GM04504 (cell line): ENCODE measurements at places on chromosomes 11 and 22.

DNA sequence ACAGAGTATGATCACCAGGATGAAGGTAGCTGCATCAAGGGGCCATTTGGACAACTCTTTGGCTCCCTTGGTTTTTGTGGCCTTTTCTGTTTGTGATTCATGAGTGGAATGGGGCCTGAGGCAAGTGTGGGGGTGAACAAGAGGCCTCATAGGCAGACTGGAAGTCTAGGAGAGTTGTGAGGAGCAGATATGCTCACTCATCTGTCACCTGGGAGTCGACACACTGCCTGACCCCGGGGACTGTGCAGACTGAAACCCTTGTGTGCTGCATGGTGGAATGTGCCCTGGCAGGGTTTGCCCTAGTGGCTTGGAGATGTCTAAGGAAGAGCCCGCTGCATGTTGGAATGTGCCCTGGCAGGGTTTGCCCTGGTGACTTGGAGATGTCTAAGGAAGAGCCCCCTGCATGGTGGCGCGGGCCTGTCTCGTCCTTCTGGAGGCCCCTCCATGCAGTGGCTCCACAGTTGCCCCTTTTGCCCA is 60.0 kb downstream of the MED15 start:
- DNase-seq: peak; percentile 59

GRCh38 chr11:36240801-36241200 is 48.4 kb downstream of the COMMD9 start:
- no peak for DNase-seq

DNA sequence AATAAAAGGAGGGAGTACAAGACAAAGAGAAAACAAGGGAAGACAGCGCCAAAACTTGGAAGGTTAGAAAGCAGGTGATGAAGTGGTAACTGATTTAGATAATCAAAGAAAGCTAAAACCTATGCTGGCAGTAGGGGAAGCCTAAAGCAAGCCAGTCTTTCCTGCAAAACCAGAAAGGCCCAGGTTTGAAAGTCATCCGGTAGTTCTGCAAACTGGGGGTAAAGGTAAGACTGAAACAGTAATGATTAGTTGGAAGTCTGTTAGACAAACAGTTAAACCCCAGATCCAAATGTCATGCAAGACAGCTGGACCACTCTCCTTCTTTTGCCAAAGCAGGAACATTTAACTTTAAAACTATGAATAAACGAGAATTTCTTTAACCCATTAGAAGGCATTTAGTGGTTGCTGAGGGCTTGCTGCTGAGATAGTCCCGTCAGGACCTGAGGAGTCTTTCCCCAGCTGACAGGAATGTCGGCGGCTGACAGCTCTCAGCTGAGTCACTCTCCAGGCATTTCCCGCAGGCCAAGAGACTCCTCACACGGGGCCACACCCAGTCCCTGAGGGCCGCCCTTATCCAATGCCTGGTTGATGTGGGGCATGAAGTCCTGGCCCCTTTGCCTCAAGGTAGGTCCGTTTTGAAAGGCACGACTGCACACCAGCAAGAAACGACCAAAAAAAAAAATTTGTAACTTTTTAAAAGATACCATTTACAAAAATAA is 36.3 kb upstream of the CFAP300 start:
- peak; percentile 69 for DNase-seq

DNA sequence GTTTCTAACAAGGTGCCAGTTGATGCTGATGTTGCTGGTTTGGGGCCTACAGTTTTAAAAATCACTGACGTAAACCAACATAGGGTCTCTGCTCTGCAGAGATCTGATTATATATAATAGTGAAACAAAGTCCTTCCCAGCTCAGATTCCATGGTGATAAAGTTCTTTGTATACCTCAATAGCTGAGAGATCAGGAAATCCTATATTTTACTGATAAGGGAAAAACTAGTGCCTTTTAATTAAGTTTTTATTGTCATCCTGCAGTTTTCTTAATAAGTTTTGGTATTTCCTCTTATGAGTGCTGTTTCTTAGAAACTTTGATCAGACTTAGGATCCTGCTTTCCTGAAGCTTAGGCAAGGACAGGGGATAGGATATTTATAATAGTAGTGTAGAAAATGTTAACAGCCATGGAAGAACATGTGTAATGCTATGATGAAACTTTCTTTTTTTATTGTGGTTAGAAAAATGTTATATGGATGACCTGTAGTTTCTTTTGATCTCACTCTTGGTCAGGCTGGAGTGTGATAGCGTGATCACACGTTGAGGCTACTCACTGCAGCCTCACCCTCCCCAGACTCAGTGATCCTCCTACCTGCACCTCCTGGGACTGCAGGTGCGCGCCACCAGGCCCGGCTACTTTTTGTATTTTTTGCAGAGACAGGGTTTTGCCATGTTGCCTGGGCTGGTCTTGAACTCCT is 14.1 kb downstream of the CAPRIN1 start:
- DNase-seq: no peak

DNA sequence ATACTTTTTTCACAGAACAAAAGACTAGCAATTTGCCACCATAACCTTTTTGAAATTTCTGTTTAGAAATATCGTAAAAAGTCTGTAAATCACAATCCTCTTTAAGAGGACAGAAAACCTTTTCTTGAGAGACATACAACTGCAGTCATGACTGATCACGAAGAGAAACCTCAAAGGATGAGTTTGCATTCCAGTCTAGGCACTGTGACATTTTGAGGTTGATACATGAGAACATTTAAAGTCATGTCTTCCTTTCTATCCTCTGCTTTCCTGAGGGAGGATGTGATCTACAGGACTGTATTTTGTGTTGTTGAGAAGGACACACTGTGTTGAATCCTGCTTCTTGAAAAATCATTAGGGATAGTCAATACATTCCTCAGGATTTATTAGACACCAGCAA is 476.7 kb upstream of the CCDC179 start:
- DNase-seq: no peak

- DNase-seq: no peak
These were observed 82.7 kb upstream of the DRD2 start for GRCh38 chr11:113557926-113558325.
